Fibroblast of lung (primary cell): ENCODE measurements at places on chromosomes 6 and 20. TPM values are rescaled to one million over a fixed set of nuclear protein-coding genes. Genes with fewer than 3 reads are reported as not detected.
A peak's percentile ranks its signal among the peaks of the same experiment; 100 is the strongest.

The SCRT2 gene
- not detected in 2 replicates for total RNA-seq

DNA sequence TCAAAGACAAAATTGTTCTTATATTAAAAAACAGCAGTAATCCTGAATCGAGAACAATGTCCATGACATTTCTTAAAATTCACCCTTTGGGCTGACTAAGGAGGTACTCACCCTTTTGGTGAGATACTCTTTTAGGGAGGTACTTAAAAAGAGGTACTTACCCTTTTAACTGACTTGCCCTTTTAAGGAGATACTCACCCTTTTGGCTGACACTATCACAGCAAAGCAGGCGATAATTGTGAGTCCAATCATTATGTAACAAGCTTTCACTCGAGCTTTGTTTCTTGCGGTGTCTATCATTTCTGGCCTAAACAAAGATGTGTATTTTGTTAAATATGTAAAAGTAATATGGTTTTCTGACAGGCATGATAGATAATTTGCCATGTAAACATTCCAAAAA is 3.7 kb downstream of the FAM162B start:
- no peak for DNase-seq

DNA sequence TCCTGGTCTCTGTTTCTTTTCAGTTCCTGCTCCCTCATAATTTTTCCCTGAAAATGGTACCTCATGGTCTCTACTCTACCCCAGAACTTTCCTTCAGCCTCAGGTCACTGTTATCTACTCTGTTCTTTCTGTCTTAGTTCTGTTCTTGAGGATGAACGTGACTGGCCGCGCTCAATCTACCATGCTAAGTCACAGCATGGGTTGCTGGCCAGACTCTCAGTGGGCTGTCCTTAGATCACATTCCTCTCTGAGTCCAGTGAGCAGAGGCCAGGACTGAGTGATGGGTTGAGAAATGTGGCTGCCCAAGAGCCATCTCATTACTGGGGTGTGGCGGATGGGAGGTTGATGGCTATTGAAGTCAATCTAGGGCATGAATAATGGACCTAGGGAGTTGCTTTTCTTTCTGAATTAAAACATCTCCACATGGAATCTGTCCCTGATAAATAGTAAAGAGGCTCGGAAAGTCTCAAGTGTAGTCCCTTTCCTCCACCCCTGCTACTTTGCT is 164.0 kb upstream of the DTNBP1 start:
- no peak for DNase-seq

DNA sequence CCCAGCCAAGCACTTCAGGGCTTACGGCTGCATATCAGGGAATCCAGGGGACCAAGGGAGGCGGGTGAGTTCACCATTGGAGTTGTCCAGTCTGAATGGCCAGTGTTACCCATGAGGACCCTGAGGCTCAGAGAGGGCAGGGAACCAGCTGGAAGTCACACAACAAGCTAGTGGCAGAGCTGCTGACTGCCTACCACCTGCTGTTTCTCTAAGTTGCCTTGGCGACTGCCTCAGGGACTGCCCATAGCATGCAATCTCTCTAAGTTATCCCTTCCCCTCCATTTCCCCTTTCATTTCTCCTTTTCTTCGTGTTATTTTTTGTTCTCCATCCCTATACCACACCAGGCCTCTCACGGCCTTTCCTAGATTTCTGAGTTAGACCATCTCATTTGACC is 71.8 kb upstream of the SIRPA start:
- DNase-seq = no peak

GRCh38 chr6:128515550-128516513 is 4.6 kb downstream of the PTPRK start:
- DNase-seq = peak; percentile 71

GRCh38 chr6:20213271-20213798 is 1.1 kb upstream of the MBOAT1 start:
- DNase-seq = no peak

DNA sequence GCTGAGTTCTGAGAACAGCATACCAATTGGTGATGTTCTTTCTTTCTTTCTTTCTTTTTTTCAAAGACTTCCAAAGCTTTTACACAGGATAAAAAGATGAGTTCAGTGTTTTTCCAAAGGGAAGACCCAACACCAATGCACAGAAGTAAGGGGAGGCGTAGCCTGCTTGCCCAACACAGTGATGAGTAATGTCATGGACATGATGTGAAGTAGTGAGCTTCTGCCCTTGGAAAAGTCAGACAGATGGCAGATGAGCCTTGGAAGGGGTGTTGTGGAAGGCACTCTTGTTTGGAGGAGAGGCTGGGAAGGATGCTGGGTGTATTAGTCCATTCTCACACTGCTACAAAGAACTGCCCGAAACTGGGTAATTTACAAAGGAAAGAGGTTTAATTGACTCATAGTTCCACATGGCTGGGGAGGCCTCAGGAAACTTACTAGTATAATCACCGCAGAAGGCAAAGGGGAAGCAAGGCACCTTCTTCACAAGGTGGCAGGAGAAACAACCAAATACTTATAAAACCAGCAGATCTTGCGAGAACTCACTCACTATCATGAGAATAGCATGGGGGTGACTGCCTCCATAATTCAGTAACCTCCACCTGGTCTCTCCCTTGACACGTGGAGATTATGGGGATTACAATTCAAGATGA is 12.6 kb downstream of the LRP11 start:
- peak; percentile 49 for DNase-seq
